Right renal cortex interstitium (tissue), 3 donors: ENCODE measurements at places on chromosomes 5 and 9.

- no peak for DNase-seq
Measured at GRCh38 chr5:113614191-113614590, 100.7 kb downstream of the YTHDC2 start.

GRCh38 chr5:56229111-56229510 is 4.0 kb downstream of the ANKRD55 start:
- DNase-seq: no peak

DNA sequence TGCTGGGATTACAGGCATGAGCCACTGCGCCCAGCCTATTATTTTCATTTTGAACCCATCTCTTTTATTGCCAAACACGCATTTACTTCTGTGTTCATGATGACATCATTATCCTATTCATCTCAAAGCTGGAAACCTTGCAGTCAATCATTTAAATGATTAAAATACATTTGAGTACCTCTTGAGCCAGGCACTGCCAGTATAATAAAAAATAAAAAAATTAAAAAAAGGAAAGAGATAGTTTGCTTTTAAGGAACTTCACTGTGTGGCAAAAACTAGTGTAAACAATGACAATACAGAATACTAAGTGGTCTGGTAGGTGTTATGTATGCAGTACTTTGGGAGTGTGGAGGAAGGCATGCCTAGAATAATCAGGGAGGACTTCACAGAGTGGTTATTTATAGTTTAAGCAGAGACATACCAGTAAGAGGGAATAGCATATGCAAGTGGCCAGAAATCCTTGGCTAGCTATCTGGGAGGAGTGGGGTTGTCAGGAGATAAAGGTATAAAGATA is 8.6 kb downstream of the NSD1 start:
- DNase-seq: no peak

- no peak for DNase-seq
Measured at GRCh38 chr9:27638716-27639115, 65.4 kb upstream of the C9orf72 start.

GRCh38 chr9:91193087-91193657 is 168.5 kb downstream of the AUH start:
- peak; percentile 58 for DNase-seq

- no peak for DNase-seq
Measured at GRCh38 chr5:93236807-93237421, 344.1 kb downstream of the NR2F1-AS1 start.
